ENCODE measurements at places on chromosomes 13 and 19.

- no peak for DNase-seq
Measured at GRCh38 chr19:11457115-11457514, 21.7 kb downstream of the PRKCSH start.

GRCh38 chr13:29886446-29886845 is 36.0 kb upstream of the UBL3 start:
- DNase-seq = no peak

DNA sequence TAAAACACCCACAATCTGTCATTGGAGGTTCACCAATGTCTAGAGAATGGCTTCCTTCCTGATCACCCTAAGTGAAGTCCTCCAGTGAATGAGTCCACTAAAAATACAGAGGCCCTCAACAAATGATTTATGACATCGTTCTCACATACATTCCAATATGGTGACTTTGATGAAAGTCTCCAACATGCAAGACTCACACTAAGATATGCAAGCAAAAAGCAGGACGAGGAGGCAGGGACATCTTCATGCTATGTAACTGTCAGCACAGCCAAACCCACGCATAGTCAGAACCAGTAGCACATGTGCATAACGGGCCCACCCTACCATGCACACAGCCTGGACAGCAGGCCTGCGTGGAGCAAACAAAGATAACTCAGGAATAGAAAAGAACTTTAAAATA is 16.6 kb upstream of the LSM14A start:
- no peak for DNase-seq

DNA sequence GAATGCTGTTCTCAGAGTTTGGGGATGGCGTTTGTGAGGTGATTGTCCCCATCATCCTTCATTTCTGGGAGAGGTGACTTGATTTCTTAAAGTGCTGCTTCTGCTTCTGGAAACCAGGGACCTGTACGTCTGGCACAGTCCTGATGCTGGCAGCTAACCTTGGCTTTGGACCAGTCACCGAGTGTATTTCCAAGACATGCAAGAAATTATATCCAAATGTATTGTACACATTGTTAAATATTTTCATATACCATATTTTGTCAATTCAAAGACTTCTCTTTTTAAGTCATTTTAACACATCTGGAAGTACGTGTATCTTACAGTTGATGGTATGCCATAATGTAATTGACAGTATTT is 97.4 kb downstream of the ARHGEF7 start:
- DNase-seq = no peak

DNA sequence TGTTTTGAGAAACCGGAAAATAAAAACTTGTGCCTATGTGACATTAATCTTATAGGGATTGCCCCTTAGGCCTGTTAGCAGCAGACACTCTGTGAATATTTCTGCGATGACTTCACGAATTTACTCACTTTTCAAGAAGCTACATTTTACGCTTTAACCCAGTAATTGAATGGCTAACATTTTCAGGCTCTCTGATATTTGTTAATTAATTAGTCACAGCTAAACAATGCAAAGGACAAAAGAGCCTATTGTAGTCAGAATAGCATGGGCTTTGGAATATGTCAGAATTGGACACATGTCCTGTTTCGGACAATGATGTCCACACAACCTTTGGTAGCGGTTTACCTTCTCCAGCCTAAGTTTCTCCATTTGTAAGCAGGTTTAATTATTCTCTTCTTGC is 506.6 kb downstream of the EFNB2 start:
- DNase-seq = no peak

DNA sequence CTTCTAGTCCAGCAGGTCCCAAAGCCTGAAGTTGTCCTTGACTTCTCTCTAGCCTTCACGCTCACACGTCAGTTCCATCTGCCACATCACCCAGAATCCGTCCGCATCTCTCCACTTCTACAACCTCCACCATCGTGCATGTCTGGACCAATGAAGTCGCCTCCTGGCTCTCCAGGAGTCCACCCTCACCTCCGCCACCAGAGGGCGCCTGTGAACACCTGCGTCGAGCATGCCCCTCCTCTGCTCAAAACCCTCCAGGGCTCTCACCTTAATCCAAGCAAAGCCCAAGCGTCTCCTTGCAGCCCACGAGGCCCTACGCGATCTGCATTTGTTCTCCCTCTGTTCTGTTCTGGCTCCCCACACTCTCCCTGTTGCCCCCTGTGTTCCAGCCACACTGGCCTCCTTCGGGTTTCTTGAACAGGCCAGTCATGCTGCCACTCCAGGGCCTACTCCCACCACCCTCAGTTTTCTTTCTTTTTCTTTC is 3.7 kb downstream of the USHBP1 start:
- no peak for DNase-seq

- DNase-seq = no peak
Measured at GRCh38 chr13:77079902-77080413, 53.0 kb upstream of the FBXL3 start.

- no peak for DNase-seq
Measured at GRCh38 chr13:50326811-50327210, 311.6 kb downstream of the KCNRG start.

GRCh38 chr19:3434630-3435553 is 45.4 kb downstream of the SMIM24 start:
- DNase-seq = peak; percentile 74

GRCh38 chr13:114174529-114174961 is 4.5 kb upstream of the CFAP97D2 start:
- no peak for DNase-seq

GRCh38 chr19:2276429-2276986 is 5.5 kb downstream of the PEAK3 start:
- no peak for DNase-seq

DNA sequence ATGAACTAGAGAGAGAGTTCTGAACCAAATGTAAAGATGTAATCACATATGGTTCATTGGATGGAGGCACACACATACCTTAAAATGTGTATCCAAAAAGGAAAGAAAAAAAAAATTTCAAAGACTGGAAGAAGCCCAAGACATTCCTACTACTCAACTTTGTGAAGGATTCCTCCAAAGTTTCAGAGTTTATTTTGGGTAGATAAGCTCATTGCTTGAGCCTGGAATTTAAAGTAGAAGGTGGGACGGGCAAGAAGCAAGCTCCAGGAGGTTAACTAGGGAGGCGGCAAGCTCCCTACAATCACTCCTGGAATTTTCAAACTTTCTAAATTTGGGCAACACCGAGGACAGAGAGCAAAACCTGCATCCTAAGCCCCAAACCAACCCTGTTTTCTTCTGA is 1.9 kb downstream of the TSHZ3 start:
- no peak for DNase-seq

DNA sequence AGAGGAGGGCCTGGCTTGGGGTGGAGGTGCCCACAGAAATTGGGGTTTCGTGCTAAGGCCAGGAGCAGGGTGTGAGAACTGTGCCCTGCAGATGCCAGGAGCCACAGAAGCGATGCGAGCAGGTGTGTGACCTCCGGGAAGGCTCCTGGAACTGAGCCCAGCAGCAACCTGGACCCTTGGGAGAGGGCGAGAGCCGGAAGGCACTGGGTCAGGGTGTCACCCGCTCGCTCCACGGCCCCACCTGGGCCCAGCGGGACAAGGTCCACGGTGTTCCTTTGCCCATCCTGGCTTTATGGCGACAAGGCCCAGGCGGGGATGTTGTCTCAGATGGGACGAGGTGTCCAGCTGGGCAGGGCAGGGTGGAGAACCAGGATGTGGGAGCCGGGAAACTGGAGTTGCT is 4.2 kb downstream of the MISP start:
- no peak for DNase-seq

DNA sequence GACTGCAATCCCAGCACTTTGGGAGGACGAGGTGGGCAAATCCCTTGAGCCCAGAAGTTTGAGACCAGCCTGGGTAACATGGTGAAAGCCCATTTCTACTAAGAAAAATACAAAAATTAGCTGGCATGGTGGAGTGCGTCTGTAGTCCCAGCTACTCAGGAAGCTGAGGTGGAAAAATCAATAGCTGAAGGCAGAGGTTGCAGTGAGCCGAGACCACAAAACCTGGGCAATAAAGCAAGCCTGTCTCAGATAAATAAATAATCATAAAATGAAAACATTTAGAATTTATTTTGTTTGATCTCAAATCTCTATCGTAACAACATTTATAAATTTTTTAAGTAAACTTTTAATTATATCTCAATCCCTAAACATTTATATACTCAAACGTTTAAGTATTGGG is 36.6 kb downstream of the USP12 start:
- no peak for DNase-seq
